ENCODE measurements at places on chromosomes 5 and 9. TPM values are rescaled to one million over a fixed set of nuclear protein-coding genes. Genes with fewer than 3 reads are reported as not detected.

- no peak for DNase-seq
Observed at GRCh38 chr5:88659529-88660263, 223.3 kb downstream of the MEF2C start.

- peak; percentile 3 for DNase-seq
Observed at GRCh38 chr5:18305288-18305924, 671.1 kb downstream of the TAF11L14 start.

DNA sequence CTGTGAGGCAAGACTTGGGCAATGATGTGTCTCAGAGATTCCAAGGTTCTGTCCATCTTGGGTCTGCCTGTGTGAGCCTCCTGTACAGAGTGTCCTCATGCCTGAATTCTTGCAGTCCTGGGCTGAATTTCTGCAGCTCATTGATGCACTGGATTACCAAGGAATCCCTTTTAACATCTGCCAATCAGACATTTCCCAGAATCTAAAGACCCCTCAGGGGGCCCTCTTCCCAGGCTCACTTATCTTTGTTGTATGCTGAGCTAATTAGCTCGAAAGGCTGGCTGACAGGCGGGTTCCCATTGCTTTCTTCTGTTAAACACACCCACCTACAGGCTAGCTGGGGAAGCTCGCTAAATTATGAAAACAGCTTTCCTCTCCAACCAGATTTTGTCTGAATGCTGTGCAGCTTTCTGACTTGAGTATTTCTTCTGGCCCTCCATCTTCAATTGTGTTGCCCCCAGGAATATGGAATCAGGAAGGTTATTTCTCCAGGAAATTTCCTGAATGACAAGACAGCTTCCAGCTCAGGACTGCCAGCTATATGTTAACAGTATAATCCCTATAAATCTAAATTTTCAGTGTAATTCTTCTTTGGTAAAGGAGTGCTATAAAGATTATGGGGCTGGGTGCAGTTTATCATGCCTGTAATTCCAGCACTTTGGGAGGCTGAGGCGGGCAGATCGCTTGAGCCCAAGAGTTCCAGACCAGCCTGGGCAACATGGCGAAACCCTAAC, at the start of gene LIX1:
TSS of gene LIX1 (minus strand) at position 91 of the 734 bp plus-strand sequence. CDS start at position 56, 35 bp downstream.
- peak; percentile 57 for DNase-seq

- peak; percentile 63 for DNase-seq
Observed at GRCh38 chr9:35553670-35554543, 51.2 kb upstream of the TESK1 start.

- DNase-seq, result no peak
Observed at GRCh38 chr5:149220750-149221149, 50.9 kb upstream of the AFAP1L1 start.

The PCDHB14 gene
- not detected for total RNA-seq

The PCDHGA2 gene
- not detected for total RNA-seq

The SIGMAR1 gene
- total RNA-seq, result 81.2 TPM

The ANKS6 gene
- 16.9 TPM for total RNA-seq

The RNF183 gene
- total RNA-seq, result not detected

The RNF208 gene
- 8.0 TPM for total RNA-seq
